ENCODE measurements at places on chromosomes 4 and X.

- DNase-seq: peak; percentile 76
Measured at GRCh38 chr4:84579403-84579776, 3.5 kb upstream of the CDS1 start.

- DNase-seq: peak; percentile 8
Measured at GRCh38 chr4:74320559-74321118, 12.4 kb downstream of the EPGN start.

GRCh38 chr4:17544205-17544604, 29.2 kb downstream of the CLRN2 start:
- DNase-seq: no peak

- DNase-seq: no peak
Measured at GRCh38 chrX:123291623-123292022, 107.5 kb downstream of the GRIA3 start.

DNA sequence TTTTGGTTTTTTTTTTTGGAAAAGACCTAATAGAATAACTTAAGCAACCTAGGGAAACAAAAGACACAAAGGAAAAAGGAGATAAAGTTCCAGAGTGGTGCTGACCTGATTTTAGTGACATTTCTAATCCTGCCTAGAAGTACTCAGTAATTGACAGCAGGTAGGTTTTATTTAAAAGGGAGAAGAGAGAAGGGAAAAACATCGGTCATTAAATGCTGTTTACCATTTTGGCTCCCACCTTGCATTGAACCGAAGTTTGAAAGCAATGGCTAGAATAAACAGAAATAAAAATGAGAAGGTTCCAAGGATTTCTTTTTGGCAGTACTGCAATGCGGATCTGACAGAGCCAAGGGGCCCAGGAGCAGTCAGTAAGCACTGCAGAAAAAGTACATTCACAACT, 115.8 kb upstream of the MAOA start:
- DNase-seq: no peak

DNA sequence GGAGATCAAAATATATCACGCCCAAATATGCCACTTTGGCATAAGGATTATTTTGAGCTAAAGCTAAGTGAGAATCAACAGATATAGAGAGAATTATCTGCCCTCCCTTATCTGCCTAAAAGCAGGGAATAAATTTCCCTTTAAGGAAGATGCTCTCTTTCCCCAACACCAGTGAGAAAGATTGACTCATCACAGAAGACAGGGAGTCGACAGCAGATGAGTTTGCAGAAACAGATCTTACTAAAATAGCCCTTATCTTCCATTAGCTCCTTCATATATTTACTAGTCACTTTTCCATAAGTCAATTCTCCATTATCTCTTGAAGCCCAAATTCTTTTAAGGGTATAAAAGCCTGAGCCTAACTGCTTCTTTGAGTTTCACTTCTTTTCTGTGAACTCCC, 156.6 kb downstream of the CAMK2D start:
- DNase-seq: no peak

GRCh38 chrX:83916525-83916924, 55.6 kb downstream of the CYLC1 start:
- no peak for DNase-seq

- no peak for DNase-seq
Measured at GRCh38 chrX:148588649-148589310, 88.4 kb downstream of the AFF2 start.

- DNase-seq: no peak
Measured at GRCh38 chr4:73870768-73871167, 1.6 kb downstream of the CXCL1 start.

DNA sequence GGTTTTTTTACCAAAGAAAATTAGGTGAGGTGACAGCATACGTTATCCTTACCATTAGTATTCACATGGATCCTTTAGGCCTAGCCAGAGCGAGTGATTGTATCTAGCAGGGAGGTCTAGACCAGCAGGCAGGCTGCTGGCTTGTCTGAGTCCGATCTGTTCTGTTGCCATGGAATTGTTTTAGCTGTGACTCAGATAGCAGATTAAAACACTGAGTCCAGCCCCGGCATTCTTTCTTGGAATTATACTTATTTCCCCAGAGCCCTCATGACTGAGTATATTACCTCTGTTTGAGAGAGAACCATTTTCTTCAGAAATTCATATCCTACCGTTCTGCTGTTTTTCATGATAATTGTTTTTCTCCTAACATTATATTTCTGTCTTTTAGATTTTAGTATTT, 37.4 kb downstream of the OCRL start:
- no peak for DNase-seq

- no peak for DNase-seq
Measured at GRCh38 chr4:185364886-185365285, 30.8 kb downstream of the LRP2BP start.

DNA sequence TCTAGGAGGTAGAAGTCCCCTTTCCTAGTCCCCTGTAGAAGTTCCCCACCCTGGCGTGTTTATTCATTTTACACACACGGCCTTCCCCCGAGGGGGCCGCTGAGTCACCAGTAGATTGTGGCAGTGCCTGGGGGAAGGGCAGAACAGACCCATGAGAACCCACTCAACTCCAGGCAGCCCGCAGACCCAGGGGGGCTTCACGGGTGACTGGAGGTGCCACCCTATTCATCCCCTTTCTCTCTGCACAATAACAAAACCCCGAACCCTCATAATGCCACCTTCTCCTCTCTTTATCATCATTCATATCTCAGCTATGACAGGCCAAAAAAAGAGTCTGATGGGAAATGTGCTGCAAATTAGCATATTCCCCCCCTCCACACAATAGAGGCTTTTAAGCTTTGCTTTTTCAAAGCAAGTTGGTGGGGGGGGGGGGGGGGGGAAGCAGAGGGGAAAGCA, 20.4 kb upstream of the GPM6B start:
- DNase-seq: no peak

- DNase-seq: no peak
Measured at GRCh38 chr4:15065516-15065915, 63.2 kb downstream of the CPEB2 start.

- DNase-seq: no peak
Measured at GRCh38 chr4:6758728-6759127, 23.8 kb upstream of the KIAA0232 start.

- peak; percentile 32 for DNase-seq
Measured at GRCh38 chrX:136953867-136954787, 73.6 kb upstream of the RBMX start.

DNA sequence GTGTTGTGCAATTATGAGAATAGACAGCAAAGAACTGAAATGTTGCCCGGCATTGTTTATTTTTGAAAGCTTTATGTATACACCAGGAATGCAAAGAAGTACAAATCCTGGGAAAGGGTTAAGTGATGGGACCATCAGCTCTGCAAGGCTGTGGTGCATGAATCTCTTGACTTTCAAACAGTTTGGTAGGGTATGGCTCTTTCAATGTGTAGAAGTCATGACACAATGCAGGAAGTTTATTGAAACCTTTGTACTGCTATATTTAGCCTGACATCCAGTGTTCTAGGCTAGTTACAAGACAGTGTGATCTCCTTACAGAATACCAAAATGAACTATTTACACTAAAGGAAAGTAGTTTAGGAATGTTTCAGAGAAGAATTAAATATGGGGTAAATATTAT, 206.8 kb upstream of the HAND2 start:
- no peak for DNase-seq

DNA sequence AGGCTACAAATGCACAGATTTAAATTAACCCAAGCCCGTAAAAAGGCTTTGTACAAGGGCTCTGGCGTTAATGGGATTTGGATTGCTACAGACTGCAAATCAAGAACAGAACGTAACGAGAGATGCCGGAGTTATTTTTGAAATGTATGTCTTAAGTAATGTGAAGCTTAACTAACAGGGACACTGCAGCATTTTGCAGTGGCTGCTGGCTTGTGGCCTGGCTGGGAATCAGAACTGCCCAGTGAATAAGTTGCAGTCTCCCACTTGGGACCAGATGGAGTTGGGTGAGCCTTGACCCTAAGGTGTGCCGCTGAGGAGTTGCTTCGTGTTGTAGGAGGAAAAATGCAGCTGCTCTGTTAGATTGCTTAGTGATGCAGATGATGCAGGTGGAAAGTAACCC, 318.4 kb downstream of the DHX15 start:
- DNase-seq: no peak

DNA sequence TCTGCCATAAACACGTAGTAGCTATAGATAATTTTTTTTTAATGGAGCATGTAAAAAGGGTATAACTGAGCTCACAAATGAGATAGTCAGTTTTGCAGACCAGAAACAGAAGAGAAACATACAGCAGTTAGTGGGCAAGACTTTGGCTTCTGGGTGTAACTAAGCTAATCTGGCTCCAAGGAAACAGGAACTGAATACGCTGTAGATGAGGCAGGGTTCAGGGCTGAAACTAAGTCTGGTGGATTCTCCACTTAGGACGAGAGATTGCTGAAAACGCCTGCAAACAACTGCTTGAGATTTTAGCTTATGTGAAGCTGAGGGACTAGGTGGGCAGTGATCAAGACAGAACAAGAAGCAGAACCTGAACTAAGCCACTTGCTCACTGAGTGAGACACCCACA, 91.7 kb downstream of the SMIM20 start:
- DNase-seq: no peak

DNA sequence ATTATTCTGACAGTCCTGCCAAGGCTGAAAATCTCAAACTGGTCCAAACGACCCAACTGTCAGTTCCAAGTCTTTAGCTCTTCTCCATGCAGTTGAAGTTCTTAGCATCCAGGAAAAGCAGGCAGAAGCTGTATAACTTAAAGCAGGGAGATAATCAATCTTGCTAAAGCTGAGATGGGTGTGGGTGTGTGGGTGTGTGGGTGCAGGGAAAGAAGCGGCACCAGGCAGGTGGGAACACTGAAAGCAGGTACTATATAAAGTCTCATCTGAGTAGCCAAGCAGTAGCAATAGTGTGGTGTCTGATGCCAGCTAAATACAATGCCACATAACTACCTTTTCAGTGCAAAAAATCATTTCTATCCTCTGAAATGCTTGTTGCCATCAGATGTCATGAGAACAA, 69.7 kb upstream of the EGFL6 start:
- no peak for DNase-seq

DNA sequence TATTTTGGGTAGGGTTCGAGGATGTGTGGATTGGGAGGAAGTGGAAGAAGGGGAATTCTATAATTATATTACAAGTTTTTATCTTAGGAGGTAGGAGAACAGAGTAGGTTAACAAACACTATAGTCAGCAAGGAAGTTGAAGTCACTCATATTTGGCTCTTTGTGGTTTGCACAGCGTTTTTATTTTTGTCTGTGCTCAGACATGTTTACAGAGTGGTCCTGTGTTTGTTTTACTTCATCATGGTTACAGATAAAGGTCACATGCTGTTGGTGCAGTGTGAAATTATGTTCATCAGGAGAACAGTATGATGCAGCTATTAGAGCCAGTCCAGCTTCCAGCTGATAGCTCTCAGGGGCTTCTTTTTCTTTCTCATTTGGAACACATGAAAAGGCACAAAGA, 299.9 kb upstream of the SFRP2 start:
- no peak for DNase-seq

- DNase-seq: no peak
Measured at GRCh38 chr4:6960628-6961412, 51.2 kb downstream of the TBC1D14 start.

DNA sequence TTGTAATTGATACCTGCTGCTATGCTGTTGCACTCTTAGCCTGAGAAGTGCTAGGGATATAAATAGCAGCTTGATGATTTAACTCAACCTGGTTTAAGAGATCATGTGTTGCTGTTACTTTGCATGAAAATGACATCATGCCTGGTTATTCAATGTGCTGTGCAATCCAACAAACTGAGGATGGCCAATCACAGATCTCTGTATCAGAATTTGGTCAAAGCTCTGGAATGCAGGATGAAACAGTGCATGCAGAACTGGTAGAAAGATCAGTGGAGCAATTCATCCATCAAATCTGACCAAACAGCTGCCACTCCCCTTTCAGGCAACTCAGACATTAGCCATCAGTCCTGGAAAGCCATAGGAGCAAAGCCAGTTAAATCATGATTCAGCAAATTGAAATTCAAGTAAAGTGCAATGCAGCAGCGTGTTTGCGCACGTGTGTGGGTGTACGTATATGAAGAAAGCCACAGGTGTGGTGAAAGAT, 160.3 kb upstream of the RASGEF1B start:
- peak; percentile 14 for DNase-seq

DNA sequence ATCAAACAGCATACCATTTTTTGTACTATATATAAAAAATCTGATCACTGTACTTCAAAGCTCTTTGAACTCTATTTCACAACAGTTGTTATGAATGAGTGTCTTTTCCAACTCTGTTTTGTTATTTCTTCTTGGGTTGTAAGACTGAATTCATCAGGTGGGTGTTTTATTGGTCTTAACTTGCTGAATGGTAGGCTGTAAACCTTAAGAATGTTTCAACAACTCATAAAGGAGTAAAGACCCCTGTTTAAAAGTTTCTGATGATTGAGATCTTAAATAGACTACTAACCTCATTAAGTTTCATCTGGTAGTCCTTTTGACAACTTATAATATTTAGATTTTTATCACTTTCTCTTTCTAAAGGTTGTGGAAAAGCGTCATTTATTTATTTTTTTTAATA, 18.4 kb upstream of the STAG2 start:
- DNase-seq: no peak

DNA sequence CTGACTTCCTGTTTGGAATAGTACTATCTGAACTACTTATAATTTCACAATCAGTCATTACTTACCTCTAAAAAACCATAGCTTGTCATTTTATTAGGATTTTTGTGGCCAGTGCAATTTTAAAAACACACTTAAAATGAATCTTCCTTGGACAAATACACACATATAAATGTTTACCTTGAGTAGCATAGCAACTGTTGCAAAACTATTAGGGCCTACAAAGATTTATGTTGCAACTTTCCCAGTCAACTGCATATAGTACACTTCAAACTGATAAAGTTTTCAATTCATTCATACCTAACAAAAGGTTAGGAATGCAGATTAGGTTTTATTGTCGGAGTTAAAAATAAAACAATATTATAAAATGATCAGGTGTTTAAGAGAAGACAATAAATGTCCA, 193.0 kb downstream of the PDGFC start:
- no peak for DNase-seq

DNA sequence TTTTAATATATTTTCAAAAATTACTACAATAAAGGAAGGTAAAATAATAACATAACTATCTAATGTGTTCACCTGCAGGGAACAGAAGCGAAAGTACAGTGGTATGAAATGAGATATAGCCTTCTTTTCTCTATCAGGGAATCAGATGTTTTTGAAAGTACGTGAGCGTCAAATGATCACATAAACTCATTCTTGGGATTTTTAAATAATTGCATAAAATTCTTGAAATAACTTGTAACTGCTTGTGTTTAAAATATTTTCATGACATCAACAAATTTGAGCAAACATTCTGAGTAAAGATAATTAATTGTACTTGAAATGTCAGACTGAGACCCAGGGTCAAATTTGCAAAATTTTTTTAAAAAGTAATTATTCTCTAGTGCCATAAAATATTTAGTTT, 193.5 kb upstream of the NEIL3 start:
- no peak for DNase-seq

DNA sequence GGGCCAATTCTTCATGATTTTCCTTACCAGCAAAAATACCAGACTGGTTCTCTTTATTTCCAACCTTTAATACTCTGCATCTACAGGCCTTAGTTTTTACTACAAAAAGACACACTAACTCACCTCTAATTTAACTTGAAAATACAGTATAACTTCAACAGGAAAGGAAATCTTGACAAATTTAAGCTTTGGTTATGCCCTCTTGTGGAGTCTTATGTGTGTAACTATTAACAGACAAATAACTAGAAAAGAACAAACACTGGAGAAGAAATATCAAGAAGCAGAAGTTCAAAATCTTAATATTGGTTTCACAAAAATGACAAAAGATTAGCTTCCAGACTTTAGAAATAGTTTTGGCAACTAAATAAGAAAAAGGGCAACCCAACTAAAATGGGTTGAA, 33.0 kb downstream of the PPA2 start:
- DNase-seq: no peak

- DNase-seq: no peak
Measured at GRCh38 chrX:120365320-120365719, 3.4 kb downstream of the ATP1B4 start.

Data from right renal pelvis (tissue), 4 donors.